ENCODE measurements at places on chromosomes 13 and 19.
A peak's percentile ranks its signal among the peaks of the same experiment; 100 is the strongest.

DNA sequence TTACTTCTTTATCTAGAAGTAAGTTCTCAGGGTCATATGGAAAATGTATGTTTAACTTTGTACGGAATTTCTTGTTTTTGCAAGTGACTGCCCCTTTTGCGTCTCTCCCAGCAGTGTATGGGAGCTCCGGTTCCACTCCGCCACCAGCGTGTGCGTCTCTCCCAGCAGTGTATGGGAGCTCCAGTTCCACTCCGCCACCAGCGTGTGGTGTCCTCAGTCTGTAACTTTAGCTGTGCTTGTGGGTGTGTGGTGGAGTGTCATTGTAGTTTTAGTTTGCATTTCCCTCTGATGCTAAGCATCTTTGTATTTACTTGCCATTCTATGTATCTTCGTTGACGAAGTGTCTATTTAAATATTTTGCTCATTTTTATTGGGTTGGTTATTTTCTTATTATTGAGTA, 2.4 kb downstream of the CUL4A start:
- DNase-seq = no peak

- no peak for DNase-seq
Measured at GRCh38 chr13:75195495-75196146, 286.3 kb downstream of the TBC1D4 start.

DNA sequence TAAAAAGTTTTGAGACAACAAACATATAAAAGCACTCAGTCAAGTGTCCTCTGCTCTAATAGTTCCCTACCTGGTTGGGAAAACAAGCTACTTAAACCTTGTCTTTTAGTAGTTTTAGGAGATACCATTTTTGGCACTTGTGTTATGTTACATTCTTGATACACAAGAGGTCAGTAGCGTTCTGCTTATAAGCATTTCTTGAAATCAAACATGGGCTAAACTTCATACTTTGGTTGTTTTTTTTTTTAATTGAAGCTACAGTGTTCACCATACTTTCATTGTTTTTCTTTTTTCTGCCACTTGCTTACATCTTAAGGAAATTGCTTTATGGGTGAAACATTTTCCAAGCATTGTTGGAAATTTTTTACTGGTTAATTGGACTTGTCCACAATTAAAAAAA, 12.9 kb downstream of the NHLRC3 start:
- no peak for DNase-seq

DNA sequence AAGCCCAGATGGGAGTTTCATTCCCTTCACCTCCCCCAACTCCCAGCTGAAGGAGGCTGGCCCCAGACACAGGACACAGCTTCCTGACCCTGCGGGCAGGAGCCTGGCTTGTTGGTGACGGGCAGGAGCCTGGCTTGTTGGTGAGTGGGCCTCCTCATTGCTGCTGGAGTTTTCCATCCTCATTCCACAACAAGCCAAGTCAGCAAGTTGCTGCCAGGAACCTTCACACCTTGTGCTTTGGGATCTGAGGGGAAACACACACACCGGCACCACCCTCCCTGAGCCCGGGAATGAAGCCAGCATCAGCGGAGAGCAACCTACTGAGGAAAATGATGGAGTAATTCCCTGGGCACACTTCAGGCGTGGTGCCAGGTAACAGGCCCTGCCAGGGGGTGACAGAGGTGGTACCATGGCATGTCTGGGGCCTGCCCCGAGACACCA, 74.9 kb downstream of the ALOX5AP start:
- no peak for DNase-seq

- no peak for DNase-seq
Measured at GRCh38 chr13:75395066-75395465, 86.9 kb downstream of the TBC1D4 start.

DNA sequence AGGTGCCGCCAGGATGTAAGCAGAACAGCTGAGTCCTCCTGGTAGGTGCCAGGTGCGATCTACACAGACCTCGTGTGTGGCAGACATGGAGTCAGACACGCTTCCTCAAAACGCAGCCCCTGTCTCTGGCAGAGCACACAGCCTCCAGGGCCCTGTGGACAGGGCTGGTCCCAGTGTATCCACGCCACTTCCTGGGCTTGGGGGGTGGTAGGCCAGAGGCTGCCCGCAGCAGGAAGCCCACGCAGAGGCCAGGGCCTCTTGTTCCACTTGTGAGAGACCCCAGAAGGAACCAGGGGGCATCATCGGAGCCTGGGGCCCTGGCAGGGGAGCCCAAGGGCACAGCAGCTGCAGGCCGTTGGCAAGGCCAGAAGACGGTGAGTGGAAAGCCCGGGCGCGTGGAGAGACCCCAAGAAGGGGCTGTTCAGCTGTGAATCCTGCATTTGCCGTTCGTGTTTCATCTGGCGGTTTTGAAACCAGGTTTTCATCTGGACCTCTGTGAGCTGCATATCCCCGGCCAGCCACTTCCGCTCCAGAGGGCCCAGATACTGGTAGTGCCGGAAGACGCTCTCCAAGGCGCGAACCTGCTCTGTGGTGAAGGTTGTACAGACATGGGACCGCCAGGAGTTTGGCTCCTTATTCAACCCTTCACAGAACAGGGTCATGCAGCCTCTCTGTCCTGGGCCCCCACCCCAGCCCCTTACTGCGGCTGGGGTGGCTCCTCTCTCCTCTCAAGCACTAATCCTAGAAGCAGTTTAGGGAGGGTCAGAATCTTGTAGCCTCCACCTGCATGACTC, 25.1 kb upstream of the SLITRK1 start:
- no peak for DNase-seq

DNA sequence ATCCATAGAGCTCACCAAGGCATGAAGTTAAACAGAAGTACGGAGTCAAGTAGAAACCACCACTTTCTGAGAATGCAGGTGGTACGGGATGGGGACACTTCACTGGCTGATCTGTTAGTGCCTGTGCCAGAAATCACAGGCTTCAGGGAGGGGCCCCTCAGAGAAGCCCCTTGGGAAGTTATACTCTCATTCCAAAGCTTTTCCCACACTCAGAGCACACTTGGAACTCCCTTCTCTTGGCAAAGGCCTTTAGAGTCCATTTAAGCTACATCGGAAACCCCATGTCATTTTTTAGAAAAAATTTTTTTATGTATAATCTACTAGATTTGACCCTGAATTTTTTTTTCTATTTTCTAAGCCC, 80.7 kb upstream of the WASF3 start:
- DNase-seq = no peak

- no peak for DNase-seq
Measured at GRCh38 chr19:41217741-41218140, 1.3 kb upstream of the AXL start.

DNA sequence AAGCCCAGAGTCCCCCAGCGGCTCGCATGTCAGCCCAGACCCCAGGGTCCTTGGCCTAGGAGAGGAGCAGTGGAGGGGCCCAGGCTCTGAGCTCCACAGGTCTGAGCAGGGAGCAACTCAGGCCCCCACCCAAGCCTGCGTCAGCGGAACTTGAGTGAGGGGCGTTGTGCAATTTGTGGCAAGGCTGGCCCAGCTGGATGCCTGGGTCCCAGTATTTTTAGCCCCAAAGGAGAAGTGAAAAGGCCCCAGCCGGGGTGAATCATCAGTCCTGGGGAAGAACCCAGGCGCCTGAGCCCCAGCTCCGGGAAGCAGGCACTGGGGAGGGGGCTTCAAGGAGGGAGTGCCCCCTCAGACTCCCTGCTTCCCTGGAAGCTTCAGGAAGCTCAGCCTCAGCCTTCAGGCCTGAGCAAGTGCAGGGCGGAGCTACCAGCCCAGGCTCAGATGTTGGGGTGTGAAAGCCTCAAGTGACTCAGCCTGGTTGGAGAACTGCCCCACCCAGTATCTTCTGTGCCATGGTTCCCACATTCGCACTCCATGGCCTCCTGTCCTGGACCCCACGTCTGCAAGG, 7.2 kb downstream of the MED29 start:
- peak; percentile 60 for DNase-seq

DNA sequence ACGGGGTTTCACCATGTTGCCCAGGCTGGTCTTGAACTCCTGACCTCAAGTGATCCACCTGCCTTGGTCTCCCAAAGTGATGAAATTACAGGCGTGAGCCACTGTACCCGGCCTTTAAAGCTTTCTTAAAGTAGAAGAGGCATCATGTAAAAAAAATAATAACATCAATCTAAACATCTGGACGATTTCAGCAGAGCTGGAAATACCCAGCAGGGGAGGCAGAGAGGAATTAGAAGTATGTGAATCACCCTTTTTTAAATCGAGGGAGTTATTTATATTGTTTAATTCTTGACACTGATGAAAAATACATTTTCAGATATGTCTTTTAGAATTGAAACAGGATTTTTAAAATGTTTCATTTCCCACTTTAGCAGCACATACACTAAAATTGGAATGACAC, 37.4 kb upstream of the MTIF3 start:
- DNase-seq = no peak

GRCh38 chr19:32181216-32181920, 164.0 kb upstream of the ZNF507 start:
- DNase-seq = no peak

DNA sequence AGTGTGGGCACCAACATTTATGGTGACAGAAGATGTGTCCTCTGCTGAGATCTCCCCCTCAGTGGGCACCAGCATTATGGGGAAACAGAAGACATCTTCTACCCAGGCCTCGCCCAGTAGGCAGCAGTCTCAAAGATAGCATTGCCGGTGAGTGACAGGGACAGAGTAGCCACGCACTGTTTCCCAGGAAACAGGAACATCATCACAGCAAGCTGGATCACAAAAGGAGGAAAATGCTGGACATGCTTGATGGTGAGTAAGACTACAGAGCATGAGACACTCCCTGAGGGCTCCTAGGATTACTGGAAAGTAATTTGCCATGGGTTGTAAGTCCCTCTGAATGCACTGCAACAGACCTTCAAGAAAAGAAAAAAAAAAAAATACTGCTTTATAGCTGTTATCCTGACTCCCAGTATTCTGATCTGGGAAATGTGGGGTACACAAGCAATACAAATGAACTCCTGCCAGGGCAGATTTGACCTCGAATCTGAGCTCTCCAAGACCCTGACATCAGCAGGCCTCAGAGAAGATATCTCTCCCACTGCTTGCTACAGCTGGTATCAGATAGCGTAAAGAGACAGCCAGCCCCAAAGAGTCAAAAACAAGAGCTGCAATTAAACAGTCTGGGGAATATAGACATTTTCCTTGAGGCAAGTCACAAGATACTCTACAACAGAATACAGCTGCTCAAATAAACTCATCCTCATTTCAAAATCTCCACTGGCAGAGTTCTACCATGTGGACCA, 180.4 kb downstream of the RBM26 start:
- no peak for DNase-seq

DNA sequence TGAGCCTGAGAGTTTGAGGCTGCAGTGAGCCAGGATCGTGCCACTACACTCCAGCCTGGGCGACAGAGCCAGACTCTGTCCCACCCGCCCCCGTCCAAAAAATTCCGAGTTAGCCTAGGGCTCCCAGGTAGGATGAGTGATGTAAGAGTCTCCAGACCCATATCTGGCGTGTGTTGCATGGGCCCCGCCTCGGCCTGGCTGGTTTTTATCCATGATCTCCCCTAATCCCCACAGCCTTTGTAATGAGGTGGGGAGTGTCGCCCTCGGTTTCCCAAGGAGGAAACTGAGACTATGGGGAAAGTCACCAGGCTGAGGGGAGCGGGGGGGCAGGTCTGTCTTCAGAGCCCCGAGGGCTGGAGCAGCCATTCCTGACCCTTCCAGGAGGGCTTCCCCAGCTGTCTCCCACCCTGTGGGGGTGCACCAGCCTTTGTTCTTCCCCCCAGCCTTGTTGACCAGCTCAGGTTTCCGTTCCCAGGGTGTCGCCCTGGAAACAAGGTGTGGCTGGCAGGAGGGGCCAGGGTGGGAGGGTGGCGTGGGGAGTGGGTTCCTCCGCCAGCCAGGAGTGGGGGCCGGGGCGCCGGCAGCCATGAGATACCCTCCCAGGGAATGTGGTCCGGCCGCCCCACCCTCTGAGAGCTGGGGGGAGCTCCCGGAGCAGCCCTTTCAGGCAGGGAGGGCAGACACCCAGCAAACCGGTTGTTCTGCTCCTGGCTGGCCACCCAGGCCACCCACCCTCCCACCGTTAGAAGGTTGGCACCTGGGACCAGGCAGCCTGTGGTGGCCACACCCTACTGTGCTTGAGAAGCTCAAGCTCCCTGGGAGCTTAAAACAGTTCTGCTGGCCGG, 11.5 kb downstream of the MYH14 start:
- DNase-seq = no peak

GRCh38 chr19:47427241-47428176, 8.2 kb upstream of the MEIS3 start:
- DNase-seq = peak; percentile 55

DNA sequence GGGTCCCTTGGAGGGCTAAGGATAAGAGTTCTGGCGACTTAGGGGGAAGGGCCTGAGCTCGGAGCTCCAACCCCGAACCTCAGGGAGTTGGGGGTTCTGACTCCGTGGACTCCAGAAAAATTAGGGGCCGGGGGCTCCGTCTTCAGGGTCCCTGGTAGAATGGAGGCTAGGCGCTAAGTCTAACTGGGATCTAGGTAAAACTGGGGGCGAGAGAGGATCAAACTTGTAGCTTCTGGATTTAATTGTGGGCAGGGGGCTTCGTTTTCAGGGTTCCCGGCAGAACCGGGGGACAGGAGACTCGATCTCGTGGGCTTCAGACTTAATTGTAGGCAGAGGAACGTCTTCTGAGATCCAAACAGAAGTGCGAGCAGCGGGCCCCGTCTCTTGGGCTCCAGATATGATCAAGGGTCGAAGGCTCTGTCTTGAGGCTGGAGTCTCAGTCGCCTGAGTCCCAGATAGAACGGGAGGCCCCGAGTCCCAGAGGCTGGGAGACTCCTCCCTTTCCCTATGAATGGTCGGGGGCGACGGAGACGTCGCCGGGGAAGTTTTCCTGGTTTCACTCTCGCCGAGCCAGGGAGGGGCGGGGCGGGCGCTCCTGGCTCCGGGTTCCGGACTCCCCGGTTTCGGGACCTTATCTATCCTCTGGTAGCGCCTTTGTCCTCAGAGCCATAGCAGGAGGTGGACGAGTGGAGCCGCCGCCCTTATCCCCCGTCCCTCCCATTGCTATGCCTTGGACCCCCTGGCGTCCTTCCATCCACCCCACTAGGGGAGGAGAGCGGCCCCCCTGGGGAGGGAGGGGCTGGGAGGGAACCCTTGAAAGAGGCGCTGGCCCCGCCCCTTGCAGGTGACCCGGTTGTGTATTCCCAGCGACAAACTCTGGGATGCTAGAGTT, 1.3 kb downstream of the NECTIN2 start:
- no peak for DNase-seq

GRCh38 chr13:60363288-60363687, 33.7 kb upstream of the TDRD3 start:
- DNase-seq = no peak

GRCh38 chr19:34733266-34733745, 737 bp upstream of the ZNF181 start:
- no peak for DNase-seq

GRCh38 chr13:35826626-35827254, 304.4 kb downstream of the DCLK1 start:
- no peak for DNase-seq

DNA sequence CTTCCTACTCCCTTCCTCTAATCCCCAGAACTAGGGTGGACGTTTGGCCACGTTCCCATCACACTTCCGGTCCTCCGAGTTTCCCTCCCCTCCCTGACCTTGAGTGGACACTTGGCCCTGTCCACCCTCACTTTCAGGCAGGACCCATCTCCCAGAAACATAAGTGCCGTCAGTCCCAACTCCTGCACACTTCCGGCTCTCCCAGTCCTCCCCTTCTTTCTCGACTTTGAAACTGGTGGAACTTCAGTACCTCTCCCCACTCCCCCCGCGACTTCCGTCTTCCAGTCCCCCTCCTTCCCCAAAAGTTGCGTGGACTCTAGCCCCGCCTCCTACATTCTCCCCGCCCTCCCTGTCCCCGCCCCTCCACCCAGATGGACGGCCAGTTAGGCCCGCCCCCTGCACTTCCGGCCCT, 278 bp upstream of the ZNF274 start:
- no peak for DNase-seq

GRCh38 chr13:42486711-42487198, 87.2 kb upstream of the TNFSF11 start:
- no peak for DNase-seq

GRCh38 chr13:77389625-77390000, 62.7 kb upstream of the MYCBP2 start:
- DNase-seq = no peak
